ENCODE measurements at places on chromosomes 7 and 10. TPM values are rescaled to one million over a fixed set of nuclear protein-coding genes. Genes with fewer than 3 reads are reported as not detected.

DNA sequence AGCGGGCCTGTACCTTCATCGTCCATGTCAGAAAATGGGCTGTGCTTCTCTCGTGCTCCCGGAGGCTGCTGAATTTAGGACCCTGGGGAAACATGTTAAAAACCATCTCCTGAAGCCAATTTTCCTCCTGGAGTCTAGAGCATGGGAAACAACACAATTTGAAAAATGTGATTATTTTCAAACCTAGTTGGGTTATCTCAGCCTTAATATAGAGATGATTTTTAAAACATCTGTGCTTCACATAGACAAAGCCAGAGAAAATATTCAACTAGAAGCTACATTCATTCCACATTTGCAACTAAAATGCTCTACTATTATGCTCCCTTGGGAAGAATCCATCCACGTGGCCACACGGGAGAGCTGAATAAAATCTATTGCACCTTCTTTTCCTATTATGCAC lies 225.9 kb upstream of the TMEM72 start:
- H3K4me1 ChIP-seq, result no peaks in the 10 kb centered on the region
- no peak overlapping the region for H3K27ac ChIP-seq
- H3K36me3 ChIP-seq, result no peaks in the 10 kb centered on the region
- no peaks in the 10 kb centered on the region for H3K27me3 ChIP-seq
- no peak for DNase-seq

- no peaks in the 10 kb centered on the region for H3K36me3 ChIP-seq
- no peak for DNase-seq
- no peaks in the 10 kb centered on the region for H3K27me3 ChIP-seq
- peaks cover 7% of the 10 kb centered on the region for H3K4me1 ChIP-seq
- H3K27ac ChIP-seq, result no peak overlapping the region
Measured at GRCh38 chr10:129854796-129855705, 109.0 kb downstream of the EBF3 start.

GRCh38 chr10:350981-351501 lies 215.8 kb downstream of the ZMYND11 start:
- DNase-seq, result no peak
- no peak overlapping the region for H3K27ac ChIP-seq

- no peak overlapping the region for H3K4me3 ChIP-seq
- no peak for DNase-seq
- no peaks in the 10 kb centered on the region for H3K27me3 ChIP-seq
- H3K36me3 ChIP-seq, result no peaks in the 10 kb centered on the region
- no peaks in the 10 kb centered on the region for H3K4me1 ChIP-seq
Measured at GRCh38 chr10:30683496-30683895, 53.9 kb upstream of the LYZL2 start.

Gene SNCG
- 8.6 TPM for total RNA-seq

GRCh38 chr10:80081801-80082750 lies 3.6 kb downstream of the TMEM254 start:
- peaks cover 17% of the 10 kb centered on the region for H3K4me1 ChIP-seq
- peaks cover 15% of the 10 kb centered on the region for H3K36me3 ChIP-seq
- no peak overlapping the region for H3K27ac ChIP-seq
- DNase-seq, result no peak
- no peak overlapping the region for H3K4me3 ChIP-seq
- H3K27me3 ChIP-seq, result no peaks in the 10 kb centered on the region

Gene TMEM196
- not detected for total RNA-seq

Gene ARHGEF5
- 32.8 TPM for total RNA-seq

DNA sequence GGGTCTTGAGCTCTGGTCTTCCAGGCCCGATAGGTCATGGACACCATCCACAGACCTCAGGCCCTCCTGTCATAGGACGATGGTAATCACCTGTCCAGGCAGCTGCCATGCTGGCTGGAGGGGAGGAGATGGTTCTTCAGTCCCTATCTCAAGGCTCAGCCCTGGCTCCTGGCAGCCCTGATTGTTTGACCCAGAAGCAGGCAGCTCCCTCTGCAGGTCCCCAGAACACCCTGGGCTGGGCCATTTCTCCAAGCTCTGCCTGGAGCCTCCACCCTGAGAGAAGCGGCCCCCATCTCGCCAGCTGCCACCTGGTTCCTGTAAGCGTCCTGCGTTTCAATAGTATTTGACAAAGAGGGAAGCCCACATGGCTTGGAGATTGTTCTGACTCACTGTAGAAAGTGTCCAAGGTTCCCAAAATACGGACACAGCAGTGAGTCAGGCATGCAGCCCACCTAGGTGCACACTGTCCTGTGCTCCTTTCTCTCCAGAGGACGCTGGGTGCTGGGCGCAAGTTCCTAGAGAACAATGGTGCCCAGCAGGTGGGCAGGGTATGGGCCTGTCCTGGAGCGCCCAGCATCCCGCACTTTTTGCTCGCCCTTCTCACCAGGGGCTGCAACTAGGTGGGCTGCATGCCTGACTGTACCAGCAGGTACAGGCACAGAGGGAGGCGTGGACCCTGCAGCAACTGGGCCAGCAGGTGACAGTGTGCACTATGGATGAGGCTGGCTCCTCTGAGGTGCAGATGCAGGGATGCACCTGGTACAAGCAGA lies 72.4 kb upstream of the EBF3 start:
- peak; percentile 16 for DNase-seq
- H3K4me3 ChIP-seq, result no peak overlapping the region
- H3K36me3 ChIP-seq, result no peaks in the 10 kb centered on the region
- H3K27ac ChIP-seq, result no peak overlapping the region
- no peaks in the 10 kb centered on the region for H3K4me1 ChIP-seq

GRCh38 chr10:69633673-69634635 lies 3.9 kb downstream of the FAM241B start:
- H3K4me1 ChIP-seq, result peaks cover 13% of the 10 kb centered on the region
- no peak for DNase-seq
- H3K4me3 ChIP-seq, result no peak overlapping the region
- H3K27me3 ChIP-seq, result peaks cover 10% of the 10 kb centered on the region

DNA sequence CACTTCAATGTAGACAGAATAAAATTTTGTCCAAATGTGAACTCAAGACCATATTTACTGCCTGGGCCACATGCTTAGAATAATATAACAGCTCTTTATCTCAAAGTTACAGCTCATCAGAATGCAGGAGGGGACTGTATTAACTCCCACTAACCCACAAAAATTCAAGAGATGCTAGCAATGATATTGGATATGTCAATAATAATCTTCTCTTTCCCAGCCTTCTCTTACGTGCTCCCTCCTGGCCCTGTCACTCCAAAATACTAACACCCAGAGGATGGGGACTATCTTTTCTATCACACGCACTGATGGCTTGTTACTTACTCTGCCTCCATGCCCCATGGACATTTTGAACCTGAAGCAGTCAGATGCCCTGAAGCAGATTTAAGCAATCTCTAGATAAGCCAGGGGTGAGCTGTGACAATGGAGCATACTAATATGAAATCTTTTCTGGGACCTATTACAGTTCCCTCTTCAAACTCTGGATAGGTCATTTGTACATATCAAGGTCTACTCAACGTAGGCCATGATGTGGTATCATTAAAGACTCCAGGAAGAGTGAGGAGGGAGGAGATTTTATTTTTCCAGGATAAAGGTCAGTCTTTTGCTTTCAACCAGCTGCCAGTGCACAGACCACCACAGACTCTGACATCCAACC lies 803.0 kb downstream of the GRM8 start:
- H3K4me3 ChIP-seq, result no peak overlapping the region
- H3K27ac ChIP-seq, result no peak overlapping the region
- H3K36me3 ChIP-seq, result no peaks in the 10 kb centered on the region
- H3K27me3 ChIP-seq, result no peaks in the 10 kb centered on the region
- no peaks in the 10 kb centered on the region for H3K4me1 ChIP-seq
- DNase-seq, result no peak

- H3K4me3 ChIP-seq, result no peak overlapping the region
- no peak for DNase-seq
- no peaks in the 10 kb centered on the region for H3K27me3 ChIP-seq
- H3K4me1 ChIP-seq, result no peaks in the 10 kb centered on the region
Measured at GRCh38 chr10:88138319-88138848, 275.0 kb downstream of the PTEN start.

- no peak overlapping the region for H3K27ac ChIP-seq
- no peak overlapping the region for H3K4me3 ChIP-seq
- no peak for DNase-seq
- H3K36me3 ChIP-seq, result no peaks in the 10 kb centered on the region
- H3K27me3 ChIP-seq, result no peaks in the 10 kb centered on the region
- H3K4me1 ChIP-seq, result no peaks in the 10 kb centered on the region
Measured at GRCh38 chr7:137944168-137944567, 57.7 kb downstream of the CREB3L2 start.

Gene TMEM178B
- 0.46 TPM for total RNA-seq

- H3K4me3 ChIP-seq, result no peak overlapping the region
- DNase-seq, result no peak
- H3K4me1 ChIP-seq, result peaks cover 31% of the 10 kb centered on the region
- H3K27ac ChIP-seq, result peak overlapping the region; percentile 53
- no peaks in the 10 kb centered on the region for H3K36me3 ChIP-seq
Measured at GRCh38 chr10:89274928-89275327, 23.4 kb upstream of the LIPA start.

Gene OR9A2
- not detected for total RNA-seq

- no peaks in the 10 kb centered on the region for H3K4me1 ChIP-seq
- no peak overlapping the region for H3K4me3 ChIP-seq
- no peak for DNase-seq
Measured at GRCh38 chr7:105423987-105424386, 35.3 kb upstream of the SRPK2 start.

DNA sequence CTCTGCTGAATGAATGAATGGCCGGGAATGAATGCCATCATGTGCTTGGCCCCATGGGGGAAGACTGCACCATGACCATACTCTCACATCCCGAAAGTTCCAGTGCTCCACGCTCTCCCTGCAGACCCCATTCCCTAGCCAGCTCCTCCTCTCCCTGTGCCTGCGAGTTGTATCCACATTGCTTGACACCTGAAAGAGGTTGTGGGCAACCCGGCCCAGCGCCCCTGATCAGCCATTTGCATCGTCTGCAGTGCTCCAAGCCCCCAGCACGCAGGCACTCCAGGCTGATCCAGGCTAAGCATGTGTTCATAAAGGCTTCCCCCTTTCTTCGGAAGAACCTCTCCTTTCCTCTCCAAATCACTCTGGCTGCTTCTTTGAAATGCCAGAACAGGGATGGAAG lies 354.4 kb upstream of the MKI67 start:
- no peaks in the 10 kb centered on the region for H3K36me3 ChIP-seq
- H3K4me3 ChIP-seq, result no peak overlapping the region
- H3K27ac ChIP-seq, result no peak overlapping the region

- H3K36me3 ChIP-seq, result no peaks in the 10 kb centered on the region
- H3K27me3 ChIP-seq, result no peaks in the 10 kb centered on the region
- no peak overlapping the region for H3K27ac ChIP-seq
- H3K4me1 ChIP-seq, result peaks cover 7% of the 10 kb centered on the region
- H3K4me3 ChIP-seq, result no peak overlapping the region
Measured at GRCh38 chr10:132484922-132485321, 52.7 kb upstream of the INPP5A start.

Gene BBIP1
- 3.4 TPM for total RNA-seq

Gene ZNF800
- 30.8 TPM for total RNA-seq

DNA sequence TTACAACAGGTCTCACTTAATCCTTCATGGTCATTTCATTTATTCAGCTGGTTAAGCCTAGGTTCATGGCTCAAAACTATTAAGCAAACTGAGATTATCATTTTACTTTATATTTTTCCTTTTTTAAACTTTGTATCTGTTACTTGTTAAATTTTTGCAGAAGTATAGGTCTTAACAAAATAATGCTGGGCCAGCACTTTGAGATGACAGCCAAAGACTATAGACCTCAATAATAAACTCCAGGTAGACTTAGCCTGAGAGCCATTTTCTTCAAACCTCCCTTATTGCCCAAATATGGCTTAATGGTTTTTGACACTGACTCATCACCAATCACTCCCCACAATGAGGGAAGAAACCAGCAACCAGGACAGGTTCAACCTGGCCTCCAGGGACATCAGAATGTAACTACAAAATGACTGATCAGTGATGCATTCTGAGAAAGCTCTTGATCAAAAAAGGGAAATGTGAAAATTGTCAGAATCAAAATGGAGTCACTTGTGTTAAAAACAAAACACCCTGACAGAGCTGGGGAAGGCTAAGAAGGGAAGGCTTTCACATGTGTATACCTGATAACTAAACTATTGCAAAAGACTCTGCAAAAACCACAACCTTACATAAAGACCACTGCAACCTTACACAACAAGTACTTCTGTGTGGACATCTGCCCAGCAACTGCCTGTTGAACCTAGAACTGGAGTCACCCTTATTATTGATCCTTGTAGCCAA lies 2.1 kb upstream of the CCDC126 start:
- no peaks in the 10 kb centered on the region for H3K27me3 ChIP-seq
- H3K4me3 ChIP-seq, result no peak overlapping the region
- no peak overlapping the region for H3K27ac ChIP-seq

DNA sequence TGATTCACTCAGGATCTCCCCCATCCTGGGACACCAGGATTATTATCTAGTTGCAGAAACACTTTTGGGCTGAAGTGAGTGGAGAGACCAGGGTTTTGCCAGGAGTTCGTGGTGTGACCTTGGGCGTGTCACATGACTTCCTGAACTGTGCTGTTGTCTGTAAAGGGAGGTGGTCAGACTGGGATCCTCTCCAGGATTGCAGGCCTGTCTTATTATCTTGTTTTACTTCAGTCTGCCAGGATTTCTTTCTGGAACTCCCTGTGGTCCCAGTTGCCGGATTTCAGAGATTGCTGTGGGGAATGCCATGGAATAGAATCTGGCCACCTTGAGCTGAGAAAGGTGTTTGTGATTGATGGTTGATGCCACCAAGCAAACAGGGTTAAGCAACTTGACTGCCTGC lies 35.8 kb downstream of the CRCP start:
- peak overlapping the region; percentile 62 for H3K27ac ChIP-seq
- no peaks in the 10 kb centered on the region for H3K27me3 ChIP-seq
- H3K4me1 ChIP-seq, result peaks cover 42% of the 10 kb centered on the region
- DNase-seq, result no peak
- peaks cover 54% of the 10 kb centered on the region for H3K36me3 ChIP-seq

Gene PSD
- total RNA-seq, result 1.1 TPM

Gene STEAP4
- total RNA-seq, result 27.2 TPM

Gene KEL
- total RNA-seq, result not detected

Gene TYW1B
- total RNA-seq, result 22.0 TPM

DNA sequence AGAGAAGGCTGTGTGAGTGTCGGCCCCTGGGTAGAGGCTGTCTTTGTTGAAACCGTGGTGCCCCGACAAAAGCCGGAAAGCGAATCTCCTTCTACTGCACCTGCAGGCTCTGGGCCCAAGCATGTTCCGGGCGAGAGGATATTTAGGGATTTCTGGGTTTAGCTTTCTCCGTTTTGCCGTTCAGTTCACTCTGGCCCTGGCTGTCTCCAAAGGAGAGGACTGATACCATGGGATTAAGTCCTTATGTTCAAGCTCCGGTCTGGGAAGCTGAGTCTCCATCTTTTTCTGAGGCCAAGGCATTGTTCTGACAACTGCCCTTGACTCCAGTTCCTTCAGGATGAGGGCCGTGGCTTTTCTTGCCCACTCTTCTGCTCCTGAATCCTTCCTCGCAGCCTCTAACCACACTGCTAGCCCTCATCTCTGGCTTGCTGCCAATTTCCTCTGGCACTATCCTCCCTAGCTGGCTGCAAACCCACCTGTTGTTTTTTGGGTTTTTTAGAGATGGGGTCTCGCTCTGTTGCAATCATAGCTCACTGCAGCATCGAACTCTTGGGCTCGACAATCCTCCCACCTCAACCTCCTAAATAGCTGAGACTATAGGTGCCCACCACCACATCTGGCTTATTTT lies 206.8 kb downstream of the SKIDA1 start:
- no peak overlapping the region for H3K4me3 ChIP-seq
- no peaks in the 10 kb centered on the region for H3K36me3 ChIP-seq
- peaks cover 22% of the 10 kb centered on the region for H3K4me1 ChIP-seq
- no peaks in the 10 kb centered on the region for H3K27me3 ChIP-seq
- DNase-seq, result no peak
